ENCODE measurements at places on chromosomes 4 and X.

- no peak for DNase-seq
Observed at GRCh38 chrX:86148594-86148993, 343 bp downstream of the DACH2 start.

- DNase-seq: no peak
Observed at GRCh38 chrX:124358800-124359383, 12.5 kb downstream of the SH2D1A start.

GRCh38 chr4:73340917-73341316 lies 63.2 kb upstream of the ALB start:
- DNase-seq: no peak

GRCh38 chrX:14309431-14309830 lies 219.9 kb upstream of the GLRA2 start:
- DNase-seq: no peak

DNA sequence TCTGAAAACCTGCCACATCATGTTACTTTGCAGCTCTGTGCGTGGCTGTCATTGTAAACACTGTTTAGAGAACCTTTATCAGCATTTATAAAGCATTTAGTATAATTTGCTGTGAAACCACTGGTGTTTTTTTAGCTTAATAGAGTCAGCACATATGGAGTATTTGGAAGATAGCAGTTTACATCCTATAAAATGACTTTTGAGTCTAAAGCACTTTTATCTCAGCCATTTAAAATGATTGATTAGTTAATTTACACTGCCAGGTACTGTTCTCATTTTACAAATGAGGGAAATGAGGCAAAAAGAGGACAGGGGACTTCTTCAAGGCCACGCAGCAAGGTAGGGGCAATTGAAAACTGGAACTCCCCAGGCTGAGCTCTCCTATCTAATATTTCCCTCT lies 181.7 kb downstream of the FRMPD4 start:
- DNase-seq: no peak

- no peak for DNase-seq
Observed at GRCh38 chr4:104815665-104816064, 321.0 kb upstream of the CXXC4 start.

DNA sequence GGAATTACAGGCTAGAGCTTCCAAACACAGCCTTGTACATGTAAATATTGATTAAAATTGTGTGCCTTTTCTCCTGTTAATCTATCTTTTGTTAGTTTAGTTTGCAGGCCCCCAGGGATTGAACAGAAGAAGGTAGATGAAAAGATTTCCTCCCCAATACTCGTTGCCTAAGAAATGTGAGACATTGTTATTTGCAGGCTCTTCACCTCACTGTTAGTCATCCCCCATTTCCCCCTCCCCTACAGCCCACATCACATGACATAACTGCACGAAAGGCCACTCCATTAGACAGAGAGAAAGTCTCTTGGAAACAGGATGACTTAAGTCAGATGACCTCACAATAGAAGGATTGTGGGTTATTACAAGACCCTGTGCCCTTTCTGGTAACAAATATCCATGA lies 13.3 kb upstream of the MID1 start:
- peak; percentile 91 for DNase-seq

GRCh38 chrX:65532016-65532415 lies 2.6 kb downstream of the LAS1L start:
- DNase-seq: no peak

GRCh38 chr4:23934915-23935314 lies 45.1 kb upstream of the PPARGC1A start:
- peak; percentile 77 for DNase-seq

GRCh38 chr4:167431371-167431770 lies 197.1 kb upstream of the SPOCK3 start:
- DNase-seq: no peak

DNA sequence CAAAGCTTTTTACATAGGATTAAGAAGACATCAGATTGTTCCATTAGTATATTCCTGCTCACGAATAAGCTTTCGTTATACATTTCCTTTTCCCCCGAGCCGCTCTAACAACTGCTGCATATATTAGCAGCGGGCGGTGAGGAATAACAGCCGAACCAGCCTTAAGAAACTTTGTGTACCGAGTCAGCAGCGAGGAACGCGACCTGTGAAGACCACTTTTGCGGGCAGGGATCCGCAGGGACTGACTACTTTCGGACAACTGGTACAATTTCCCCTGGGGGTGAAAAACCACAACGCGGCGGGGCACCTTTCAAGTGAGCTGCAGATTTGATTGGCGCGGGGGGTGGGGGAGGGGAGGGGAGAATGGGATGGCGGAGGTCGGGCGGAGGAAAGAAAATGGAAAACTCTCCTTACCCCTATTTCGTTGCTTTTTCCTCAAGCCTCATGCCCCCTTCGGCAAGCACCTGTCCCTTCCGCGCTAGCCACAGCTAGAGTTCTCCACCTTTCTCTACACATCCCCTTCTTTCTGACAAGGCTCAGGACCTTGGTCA lies 5.9 kb upstream of the PITX2 start:
- no peak for DNase-seq

- peak; percentile 7 for DNase-seq
Observed at GRCh38 chr4:47210828-47211227, 179.5 kb downstream of the GABRB1 start.

GRCh38 chrX:38260231-38260630 lies 39.6 kb upstream of the SRPX start:
- no peak for DNase-seq

DNA sequence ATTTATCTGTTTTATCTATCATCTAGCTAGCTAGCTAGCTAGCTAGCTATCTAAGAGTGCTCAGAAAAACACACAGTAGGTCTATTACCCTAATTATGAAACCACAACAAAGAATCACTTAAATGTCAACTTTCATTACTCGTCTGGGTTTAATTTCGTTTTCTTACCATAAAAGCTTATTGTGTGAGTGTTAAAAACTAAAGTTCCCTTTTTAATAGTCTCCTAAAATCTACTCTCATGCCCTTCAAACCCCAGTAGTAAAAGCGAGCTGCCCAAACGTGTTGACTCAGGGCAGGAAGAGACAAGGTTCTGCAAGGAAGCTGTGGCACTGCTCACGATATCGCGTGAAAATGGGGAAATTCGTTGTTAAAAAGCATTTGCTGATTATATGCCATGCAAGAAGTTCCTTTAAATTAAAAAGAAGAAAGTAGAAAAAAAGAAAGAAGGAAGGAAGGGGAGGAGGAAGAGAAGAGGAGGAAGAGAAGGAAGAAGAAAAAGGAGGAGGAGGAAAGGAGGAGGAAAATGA lies 595 bp downstream of the MBNL3 start:
- peak; percentile 57 for DNase-seq

- no peak for DNase-seq
Observed at GRCh38 chr4:137621056-137621455, 88.8 kb upstream of the PCDH18 start.

GRCh38 chr4:138892483-138893407 lies 122.8 kb upstream of the NOCT start:
- no peak for DNase-seq

DNA sequence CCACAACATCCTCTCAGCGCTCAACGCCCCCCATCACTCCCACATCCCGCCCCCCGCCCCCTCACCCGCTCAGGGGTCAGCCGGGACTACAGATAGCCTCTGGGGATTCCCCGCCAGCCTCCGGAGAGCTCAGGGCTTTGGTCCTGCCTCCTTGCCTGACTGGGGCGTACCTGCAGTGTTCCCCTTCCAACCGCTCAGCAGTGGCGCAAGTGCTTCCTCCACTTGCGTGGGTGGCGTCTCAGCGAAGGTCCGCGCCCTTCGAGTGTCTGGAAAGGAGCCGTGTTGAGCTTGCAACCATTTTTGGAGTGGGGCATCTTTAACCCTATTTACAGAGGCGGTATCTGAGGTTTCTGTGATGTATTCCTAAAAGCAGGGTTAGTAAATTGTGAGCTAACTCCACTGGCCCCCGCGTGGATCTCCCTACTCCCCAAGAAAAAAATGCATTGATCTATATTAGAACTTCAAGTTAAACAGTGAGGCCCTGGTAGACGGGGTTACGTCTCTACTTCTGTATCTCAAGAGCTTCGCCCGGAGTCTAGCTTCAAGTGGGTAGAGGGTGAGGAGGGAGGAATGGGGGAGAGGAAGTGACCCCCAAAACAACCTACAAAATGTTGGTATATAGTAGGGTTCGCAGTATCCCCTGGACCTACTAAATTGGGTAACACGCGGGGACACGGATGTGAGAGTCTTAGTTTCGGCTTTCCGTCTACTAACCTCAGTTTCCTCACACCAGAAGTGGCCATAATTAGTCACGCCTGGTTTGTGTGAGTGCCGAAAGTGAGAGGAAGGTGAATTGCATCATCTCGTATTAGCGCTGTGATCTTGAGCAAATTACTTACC lies 16.1 kb downstream of the NKX3-2 start:
- no peak for DNase-seq

DNA sequence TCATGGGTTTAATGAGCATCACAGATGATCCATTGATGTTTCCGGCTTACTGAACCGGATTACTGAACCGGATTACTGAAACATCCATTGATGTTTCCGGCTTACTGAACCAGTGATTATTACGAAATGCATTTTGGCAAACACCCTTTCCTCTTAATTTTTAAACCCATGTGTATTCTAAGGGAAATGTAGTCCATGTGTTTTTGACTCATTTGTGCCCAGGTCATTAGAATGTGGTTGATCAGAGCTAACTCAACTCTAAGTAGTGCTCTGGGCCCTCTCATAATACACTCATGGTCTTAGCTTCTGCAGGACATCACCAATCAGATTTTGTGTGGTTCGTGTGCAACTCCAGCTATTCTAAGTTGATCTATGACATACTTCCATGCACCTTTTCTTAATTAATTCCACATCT lies 141.6 kb downstream of the SPATA18 start:
- DNase-seq: peak; percentile 9

DNA sequence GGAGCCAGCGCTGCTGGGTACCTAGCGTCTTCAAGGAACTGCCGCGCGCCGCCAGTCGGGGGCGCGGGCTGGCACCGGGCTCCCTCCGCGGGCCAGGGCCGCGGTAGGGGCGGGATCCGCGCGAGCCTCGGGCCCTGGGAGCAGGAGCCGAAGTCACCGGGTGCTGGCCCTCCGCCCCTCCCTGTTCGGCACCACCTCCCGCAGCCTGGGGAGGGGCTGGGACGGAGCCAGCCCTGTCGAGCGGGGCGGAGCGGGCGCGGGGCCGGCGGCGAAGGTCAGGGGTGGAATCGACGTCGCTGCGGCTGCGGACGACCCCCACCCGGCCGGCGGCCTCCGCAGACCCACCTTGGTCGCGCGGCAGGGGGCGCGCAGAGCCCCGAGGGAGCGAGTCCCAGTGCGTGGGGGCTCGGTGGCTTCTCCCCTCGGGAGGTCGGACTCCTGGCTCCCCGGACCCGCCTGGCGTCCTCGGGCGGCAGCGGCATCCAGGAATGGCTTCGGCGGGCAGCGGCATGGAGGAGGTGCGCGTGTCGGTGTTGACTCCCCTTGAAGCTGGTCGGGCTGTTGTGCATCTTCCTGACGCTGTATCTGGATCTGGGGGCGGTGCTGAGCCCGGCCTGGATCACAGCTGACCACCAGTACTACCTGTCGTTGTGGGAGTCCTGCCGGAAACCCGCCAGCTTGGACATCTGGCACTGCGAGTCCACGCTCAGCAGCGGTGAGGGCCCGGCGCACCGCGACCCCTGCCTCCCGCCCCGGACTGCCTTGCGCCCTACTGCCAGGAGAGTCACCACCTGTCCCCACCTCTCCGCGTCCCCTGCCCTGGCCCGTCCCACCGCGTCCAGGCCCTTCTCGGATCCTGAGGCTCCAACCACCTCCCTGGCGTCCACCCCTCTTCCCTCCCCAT lies 50.5 kb upstream of the FAM47C start:
- DNase-seq: no peak

- DNase-seq: peak; percentile 44
Observed at GRCh38 chr4:110196871-110197528, 1.4 kb downstream of the ELOVL6 start.

DNA sequence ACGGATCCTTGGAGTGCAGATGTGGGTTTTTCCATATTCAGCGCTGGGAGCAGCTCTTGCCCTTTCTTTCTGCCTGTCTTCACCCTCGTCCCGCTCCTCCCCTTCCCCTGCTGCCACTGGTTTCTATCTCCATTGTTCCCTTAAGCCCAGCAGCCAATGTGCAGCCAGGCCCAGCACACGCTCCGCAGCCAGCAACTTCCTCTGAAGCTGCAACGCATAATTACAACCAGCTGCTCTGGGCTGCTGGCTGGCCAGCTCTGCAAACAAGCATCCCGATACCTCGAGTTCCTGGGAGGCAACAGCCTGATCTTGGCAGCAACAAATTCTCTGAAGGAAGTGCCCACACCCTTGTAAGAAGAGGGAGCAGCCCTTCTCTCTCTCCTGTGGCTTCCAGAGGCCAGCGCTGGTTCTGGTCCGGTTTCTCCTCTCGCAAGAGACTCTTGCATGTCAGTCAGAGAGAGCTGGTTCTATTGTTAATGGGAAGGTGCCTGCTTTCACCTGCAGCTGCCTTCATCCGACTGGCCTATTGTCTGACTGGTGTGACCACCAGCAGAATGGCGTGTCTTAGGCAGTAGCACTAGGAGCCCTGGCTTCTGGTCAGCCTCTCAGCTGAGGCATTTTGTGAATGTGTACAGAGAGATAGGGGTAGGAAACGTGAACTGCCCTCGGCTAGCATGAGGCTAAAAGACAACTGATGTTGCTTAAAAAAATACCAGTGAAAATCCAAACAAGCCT lies 83.8 kb upstream of the MAML3 start:
- DNase-seq: peak; percentile 98

GRCh38 chr4:79588679-79589078 lies 180.7 kb upstream of the GK2 start:
- DNase-seq: no peak

DNA sequence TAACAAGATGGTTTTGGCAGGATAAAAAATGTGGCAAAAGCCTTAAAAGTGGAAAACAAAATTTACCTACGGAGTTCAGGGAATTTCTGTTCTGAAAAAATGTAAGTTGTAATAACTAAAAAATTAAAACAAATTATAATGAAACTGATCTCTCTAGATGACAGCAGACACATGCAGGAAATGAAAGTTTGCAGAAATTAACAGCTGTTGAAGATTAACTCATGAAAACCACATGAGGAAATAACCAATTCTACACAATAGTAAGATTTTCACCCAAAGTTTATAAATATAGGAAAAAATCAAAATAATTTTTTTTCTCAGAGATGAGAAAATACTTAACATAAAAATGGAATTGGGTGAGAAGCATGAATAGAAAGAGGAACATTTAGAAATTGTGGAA lies 47.5 kb upstream of the UGT2B15 start:
- no peak for DNase-seq

GRCh38 chr4:21034728-21035127 lies 334.5 kb downstream of the PACRGL start:
- DNase-seq: no peak

DNA sequence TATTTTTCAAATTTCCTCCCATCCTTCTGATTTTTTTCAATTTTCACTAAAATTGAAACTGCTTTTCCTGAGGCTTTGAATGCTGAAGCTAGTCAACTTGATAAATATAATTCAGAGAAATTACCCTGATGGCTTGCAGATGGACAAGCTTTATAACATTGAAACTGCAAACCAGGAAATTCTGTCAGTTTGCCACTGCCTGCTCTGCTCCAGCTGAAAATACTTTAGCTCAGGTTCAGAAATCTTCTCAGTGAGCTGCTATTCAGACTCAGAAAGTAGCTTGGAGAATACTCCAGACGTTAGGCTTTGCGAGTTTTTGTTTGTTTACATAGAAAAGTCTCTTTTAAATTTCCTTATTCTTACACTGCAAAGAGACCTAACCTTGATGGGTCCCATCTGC lies 1574.7 kb downstream of the STIM2 start:
- DNase-seq: no peak

- DNase-seq: peak; percentile 83
Observed at GRCh38 chr4:48653217-48654014, 126.7 kb downstream of the FRYL start.

- peak; percentile 18 for DNase-seq
Observed at GRCh38 chr4:10005632-10006031, 15.7 kb downstream of the SLC2A9 start.

GRCh38 chr4:32268863-32269262 lies 1548.7 kb downstream of the PCDH7 start:
- DNase-seq: peak; percentile 31

Measured in cardiac fibroblast (primary cell).